Left colon (tissue), 2 donors: ENCODE measurements at places on chromosomes 7 and 10.

DNA sequence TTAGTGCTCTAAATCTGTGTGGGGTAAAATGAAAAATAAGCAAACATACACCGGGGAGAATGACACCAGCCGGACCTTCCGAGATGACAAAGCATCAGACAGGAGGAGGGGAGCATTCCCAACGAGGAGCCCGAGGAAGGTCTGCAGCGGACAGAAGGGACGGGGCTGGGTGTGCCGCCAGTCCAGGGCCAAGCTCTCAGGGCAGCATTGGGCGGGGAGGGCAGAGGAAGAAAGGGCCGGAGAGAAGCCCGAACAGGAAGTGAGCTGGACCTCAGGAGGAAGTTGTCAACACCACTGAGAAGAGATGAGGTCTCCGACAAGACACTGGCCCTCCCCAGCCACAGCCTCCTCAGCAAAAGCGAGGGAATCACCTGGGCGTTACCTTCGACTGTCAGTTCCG, 182.6 kb upstream of the RNF32 start:
- no peak for DNase-seq

- no peak for DNase-seq
These were observed 14.9 kb downstream of the HOXA1 start for GRCh38 chr7:27080844-27081436.

- DNase-seq, result no peak
These were observed 218.8 kb downstream of the ZWINT start for GRCh38 chr10:56142092-56142728.

DNA sequence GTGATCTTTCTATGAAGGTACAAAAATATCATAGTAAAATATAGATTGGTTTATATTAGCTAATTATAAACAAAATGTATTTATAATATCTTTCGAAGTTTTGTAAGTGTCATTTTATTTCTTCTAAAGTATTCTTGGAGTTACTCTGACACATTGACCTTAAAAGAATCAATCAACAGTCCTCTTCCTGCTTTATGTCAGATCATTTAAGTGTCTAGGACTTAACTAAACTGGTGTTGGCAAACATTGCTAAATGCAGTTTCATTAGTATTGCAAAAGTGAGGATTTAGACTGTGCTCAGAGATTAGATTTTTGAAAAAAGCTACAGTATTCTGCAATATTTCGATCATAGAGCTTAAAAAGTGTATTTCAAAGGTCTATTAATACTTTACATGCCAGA, 10.3 kb downstream of the GLCCI1 start:
- no peak for DNase-seq

DNA sequence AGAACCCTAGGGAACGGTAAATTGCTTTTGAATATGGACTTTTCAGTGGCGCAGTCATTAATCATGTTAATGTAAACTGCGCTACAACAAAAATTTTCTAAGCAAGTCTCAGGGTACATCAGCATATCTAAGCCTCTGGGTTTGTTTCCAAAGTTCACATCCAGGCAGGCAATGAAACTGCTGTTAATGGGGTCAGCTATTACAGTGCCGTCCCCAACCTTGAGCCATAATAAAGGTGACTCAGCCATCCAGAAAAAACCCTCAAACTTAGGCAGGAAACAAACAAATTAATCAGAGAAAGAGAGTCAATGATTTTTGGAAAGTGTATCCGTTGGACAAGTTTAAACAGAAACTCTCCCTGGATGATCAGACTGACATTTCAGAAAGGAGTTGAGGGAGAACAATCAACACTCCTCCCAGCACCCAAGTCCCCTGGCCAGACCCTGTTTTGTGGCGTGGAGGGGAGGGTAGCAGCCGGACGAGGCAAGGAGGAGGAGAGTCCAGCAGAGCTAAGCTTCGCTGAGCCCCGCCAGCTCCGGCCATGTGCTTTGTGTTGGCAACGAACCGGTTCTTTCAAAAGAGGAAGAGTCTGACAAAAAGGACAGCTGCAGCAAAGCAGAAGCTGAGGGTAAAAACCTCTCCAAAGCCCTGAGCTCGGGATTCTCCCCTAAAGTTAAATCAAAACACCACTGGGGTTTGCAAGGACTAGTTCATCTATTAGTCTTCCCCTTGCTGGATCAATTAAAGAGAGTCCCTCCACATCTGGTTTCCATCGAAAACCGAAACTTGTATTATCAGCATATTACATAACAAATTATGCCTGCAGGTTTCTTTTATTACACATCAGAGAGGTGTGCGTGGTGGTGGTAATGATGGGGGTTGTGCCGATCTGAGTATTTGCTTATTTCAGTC, 3.6 kb downstream of the FAM53B start:
- DNase-seq, result no peak

DNA sequence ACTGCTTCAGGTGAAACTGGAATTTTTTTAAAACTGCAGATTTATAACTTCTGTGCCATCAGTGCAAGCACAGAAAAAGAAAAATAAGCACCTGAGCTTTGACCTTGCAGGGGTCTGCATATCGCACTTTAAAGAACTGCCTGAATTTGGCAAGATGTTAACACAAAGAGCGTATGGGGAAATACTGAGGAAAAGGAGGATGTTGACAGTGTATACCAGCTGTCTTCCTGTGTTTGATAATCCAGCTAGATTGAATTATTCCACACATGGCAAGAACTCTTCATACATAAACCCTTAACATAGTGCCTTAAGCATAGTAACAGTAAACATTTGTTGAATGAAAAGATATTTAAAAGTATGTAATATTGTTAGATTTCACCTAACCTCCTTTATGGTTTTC, 30.0 kb downstream of the SMC3 start:
- no peak for DNase-seq

GRCh38 chr10:122263971-122264370, 7.1 kb upstream of the BTBD16 start:
- no peak for DNase-seq

- DNase-seq, result no peak
These were observed 45.3 kb downstream of the HK1 start for GRCh38 chr10:69323622-69324021.

DNA sequence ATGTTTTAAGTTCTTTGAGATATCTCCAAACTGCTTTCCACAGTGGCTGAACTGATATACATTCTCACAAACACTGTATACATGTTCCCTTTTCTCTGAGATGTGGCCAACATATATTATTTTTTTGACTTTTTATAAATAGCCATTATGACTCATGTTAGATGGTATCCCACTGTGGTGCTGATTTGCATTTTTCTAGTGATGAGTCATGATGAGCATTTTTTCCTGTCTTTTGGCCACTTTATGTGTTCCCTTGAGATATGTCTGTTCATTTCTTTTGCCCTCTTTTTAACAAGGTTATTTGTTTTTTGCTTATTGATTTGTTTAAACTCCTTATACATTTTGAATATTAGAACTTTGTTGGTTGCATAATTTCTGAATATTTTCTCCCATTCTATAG, 1055.1 kb downstream of the NXPH1 start:
- no peak for DNase-seq

- no peak for DNase-seq
These were observed 342.2 kb upstream of the MEOX2 start for GRCh38 chr7:16028636-16029035.

- no peak for DNase-seq
These were observed 114.5 kb downstream of the GRID1 start for GRCh38 chr10:86252079-86252478.

- no peak for DNase-seq
These were observed 31.4 kb upstream of the NRCAM start for GRCh38 chr7:108487646-108488045.

- no peak for DNase-seq
These were observed 98.8 kb downstream of the ELFN1 start for GRCh38 chr7:1768832-1769231.

DNA sequence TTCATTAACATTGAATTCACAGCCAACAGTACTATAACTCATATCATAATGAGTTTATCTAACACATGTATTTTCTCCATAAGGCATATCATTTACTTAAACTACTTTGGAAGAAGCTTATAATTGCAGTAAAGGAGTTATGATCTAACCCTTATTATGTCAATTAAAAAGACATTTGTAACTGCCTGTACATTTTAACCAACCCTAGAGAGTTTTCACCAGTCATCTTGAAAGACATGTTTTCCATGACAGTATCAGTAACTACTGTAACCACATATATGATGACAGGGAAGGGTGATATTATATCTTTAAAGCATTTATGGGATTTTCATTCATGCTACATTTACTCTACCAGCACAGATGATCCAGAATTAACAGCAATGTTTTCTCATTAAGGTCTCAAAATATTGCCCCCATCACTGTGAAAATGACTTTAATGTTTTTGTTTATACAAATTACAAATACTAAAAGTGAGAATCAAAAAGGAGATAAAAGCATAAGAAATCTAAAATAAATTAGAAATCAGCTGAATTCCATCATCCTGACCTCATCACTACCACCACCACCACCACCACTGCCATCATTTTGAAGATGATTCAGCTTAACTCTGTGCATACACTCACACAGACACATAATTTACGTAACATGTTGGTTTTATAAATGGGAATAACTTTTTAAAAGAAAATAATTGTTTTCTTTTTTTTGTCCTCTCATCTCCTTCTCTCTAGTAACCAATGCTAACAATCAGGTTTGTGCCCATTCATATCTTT, 53.6 kb downstream of the MKLN1 start:
- DNase-seq, result no peak

- peak; percentile 70 for DNase-seq
These were observed 833 bp upstream of the PNLIPRP1 start for GRCh38 chr10:116589926-116590325.

- DNase-seq, result peak; percentile 99
These were observed at the start of gene CISD1 for GRCh38 chr10:58268946-58269781. Gene CISD1 (plus strand): TSS chr10:58269162. CDS start chr10:58269274, 112 bp downstream.

DNA sequence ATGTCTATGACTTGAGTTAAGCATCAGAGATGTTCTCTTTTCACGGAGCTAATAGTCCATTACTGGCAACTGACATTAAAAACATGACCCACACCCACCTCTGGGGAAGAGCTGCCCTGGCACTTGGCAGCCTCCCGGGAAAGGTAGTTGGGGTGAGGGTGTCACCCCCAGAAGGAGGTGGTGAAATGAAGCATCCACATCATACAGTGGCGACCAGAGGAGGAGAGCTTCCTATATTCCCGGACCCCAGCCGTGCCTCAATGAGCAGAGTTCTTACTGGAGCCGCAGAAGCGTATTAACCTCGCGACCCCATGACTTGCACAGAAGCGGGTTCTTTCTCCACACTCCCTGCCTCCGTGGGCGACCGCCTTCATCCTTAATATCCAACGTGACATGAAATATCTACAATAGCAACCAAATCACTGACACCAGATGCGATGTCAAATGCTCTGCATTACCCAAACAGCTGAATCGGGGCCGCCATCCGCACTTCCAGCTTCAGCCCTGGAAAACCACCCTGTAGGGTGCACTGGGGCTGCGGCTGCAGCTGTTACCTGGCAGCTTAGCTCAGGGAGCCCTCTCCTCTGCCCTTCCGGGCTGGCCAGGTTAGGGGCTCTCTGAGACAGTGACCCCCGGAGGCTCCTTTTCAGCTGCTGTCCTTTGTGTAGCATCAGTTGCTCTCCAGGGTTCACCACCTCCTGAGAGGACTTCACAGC, 103.1 kb upstream of the PARD3 start:
- DNase-seq, result no peak

DNA sequence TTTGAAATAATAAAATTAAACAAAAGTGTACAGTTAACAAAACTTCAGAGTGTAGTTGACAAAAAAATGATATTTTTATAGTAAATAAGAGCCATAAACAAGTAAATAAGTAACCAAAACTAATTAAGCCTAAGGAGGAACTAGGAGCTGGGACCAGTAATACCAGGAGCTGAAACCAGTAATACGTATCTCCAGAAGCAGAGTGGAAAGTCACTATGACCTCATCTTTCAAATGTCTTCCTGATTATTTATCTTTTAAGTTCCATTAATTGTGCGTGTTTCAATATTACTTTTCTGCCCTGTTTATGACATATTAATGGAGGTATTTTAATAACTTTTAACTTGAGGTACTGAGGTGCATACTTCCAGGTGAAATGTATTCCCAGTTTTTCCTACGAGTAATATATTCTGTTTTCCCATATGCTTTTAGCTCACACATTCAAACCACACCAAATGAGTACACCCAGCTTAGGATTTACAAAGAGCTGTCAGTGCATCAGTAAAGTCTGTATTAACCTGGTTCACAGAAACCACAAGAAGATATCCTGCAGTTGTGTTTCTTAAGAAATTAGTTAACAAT, 283.7 kb upstream of the HGF start:
- DNase-seq, result no peak

- no peak for DNase-seq
These were observed 90.3 kb upstream of the CTTNBP2 start for GRCh38 chr7:117963264-117964197.

DNA sequence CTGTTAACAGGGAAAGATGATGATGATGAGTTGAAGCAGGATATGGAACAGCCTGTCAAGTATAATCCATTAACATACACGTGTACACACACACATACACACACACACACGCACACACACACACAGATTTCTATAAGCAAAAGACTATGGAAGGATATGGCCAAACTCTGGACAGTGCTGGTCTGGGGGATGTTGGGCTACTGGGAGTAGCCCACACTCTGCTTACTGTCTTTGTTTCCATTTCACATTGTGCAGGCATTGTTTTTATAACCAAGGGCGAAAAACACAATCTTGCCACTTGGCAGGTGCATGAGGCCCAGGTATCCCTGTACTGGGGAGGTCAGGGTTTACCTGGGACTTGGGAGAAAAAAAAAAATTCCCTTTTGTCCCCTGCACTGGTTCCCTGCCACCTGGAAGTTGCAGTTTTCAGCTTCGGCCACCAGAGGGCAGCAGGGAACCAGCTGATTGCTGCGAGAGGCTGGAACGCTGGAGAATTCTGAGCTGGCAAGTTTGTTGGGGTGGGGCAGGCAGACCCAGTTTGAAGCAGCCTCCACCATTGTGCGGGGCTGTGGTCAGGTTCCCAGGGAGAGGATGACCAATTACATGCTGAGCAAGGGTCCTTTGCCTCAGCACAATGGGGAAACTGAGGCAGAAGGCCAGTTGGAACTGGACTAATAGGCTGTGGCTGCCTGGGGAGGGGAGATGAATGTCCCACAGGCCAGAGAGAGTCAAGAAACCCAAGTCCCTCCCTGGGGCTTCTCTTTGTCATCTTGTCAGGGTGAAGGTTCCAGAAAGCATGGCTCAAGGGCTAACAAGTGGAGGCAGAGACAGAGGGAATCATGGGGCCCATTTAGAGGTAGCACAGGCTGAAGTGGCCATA, 27.3 kb downstream of the PPIF start:
- DNase-seq, result peak; percentile 78

DNA sequence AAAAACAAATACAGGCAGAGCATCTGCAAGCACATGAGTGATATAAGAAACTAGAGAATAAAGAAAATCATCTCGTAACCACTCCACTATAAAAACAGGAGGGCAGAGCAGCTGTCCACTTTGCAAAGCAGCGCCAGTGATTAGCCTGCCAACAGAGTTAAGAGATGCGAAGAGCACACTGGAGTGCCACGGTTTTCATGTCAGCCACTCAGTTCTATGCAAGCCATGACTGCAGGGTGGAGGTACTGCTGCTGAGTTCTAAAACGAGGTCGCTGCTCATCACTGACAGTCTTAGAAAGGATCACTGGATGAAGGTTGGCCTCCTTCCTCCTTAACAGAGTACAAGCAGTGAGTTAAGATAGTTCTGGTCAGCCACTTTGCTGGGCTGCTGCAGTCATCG, 58.5 kb downstream of the FGFR2 start:
- DNase-seq, result no peak

GRCh38 chr10:117938104-117938503, 108.6 kb downstream of the RAB11FIP2 start:
- DNase-seq, result no peak

- DNase-seq, result no peak
These were observed 144.9 kb upstream of the TCERG1L start for GRCh38 chr10:131456411-131456810.
